ENCODE measurements at places on chromosomes 7 and 10.

DNA sequence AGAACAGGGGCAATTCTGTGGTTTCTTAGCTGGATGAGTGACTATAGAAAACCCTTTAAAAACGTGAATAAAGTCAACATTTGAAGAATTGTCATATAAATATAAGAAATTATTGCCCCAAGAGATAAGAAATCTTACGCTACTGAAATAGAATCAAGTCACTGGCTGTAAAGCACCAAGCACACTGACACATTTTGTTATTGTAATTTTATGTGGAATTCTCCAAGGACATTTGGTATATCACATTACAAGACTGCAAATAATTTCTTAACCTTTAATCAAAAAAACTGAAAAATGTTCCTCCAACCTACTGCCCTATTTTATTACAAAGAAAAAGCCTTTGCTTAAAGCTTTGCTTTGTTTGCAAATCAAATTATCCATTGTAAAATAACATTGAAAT lies 383.3 kb downstream of the IPMK start:
- no peak for DNase-seq

- no peak for DNase-seq
These were observed 121.7 kb downstream of the SORCS3 start for GRCh38 chr10:104762793-104763192.

DNA sequence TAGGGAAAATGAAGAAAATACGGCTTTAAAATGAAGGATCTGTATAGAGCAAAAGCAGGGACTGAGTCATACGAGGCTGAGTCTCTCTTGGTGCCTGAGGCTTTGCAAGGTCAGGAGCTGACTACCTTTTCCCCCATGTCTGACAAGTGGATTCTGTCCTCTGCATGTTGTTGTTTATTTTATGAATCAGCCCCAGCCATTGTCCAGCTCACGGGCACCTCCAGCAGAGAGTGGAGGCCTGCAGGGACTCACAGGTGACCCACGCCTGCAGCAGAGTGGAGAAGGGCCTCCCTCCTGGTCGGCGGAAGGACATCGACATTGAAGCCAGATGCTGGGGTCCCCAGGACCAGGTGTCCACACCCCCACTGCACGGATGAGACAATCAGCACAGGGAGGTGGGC lies 233.9 kb downstream of the WDR37 start:
- DNase-seq: no peak

DNA sequence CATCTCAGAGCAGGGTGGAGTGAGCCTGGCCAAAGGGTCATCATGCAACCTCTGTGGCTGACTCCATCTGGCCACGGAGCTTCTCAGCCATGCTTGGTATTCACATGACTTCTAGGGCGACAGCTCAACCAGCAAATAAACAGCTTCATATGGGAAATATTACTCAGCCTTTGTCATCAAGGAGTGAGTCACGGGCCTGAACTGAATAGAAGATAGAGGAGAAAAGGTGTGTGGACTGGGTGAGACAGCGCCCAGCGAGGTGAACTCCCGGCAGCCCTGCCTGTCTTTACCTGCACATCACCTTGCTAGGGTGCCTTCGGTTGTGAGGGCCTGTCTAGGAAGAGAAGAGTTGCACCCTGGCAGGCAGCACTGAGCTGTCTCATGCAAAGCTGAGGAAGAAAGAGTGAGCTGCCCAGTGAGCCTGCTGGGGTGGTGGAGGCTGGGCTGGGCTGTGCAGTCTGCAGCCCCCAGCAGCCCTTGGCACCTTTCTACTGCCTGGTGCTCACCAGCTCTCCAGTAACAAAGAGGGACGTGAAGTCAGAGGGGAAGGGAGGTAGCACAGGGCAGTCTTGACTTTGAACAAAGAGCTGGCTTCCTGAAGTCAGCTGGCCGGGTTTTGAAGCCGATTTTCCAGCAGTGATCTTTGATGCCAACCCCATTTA lies 114.2 kb downstream of the EGFR start:
- DNase-seq: no peak

DNA sequence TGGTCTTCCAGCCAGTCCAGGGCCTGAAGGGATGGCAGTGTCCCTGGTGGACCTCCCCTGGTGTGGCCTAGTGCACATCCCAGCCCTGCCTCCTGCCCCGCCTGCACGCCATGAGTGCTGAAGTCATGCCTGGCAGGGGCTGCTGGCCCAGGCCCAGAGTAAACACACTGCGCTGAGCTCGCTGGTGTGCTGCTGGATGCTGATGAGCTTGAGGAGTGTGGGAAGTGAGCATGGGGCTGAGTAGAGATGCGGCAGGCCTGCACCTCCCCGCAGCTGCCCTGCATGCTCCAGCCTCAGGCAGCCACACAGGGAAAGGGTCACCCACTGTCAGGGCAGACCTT lies 43.2 kb downstream of the HTRA1 start:
- no peak for DNase-seq

GRCh38 chr7:90178679-90179278 lies 24.5 kb downstream of the STEAP1 start:
- no peak for DNase-seq

GRCh38 chr7:128115821-128116723 lies 84.8 kb upstream of the LRRC4 start:
- DNase-seq: no peak

DNA sequence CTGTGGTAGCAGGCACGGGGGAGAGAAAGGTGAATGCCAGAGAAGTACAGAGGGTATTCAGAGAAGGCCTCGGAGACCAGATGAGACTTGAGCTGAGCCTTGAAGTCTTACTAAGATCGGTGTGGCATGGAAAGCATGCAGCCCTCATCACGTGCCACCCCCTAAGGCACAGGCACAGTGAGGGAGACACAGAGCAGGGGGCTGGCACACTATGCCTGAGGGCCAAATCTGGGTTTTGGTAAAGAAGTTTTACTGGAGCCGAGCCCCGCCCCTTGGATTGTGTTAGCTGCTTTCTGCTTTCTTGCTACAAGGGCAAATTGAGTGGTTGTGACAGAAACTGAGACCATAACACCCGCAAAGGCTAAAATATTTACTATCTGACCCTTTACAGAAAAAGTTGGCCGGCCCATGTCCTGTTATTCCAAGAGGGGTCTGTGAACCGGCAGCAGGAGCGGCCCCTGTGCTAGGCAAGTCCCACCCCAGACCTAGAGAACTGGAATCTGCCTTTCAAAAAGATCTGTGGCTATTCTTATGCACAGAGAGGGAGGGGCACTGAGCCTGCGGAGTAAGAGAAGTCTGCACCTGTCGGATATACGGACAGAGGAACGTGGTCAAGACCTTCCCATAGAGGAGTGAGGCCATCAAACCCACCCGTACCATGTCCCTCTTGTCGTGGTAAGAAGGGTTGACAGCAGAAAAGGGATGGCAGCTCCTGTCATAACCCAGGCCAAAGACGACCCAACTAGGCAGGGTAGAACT lies 109.3 kb upstream of the RHEB start:
- no peak for DNase-seq

- DNase-seq: no peak
These were observed 149.5 kb downstream of the PLCE1 start for GRCh38 chr10:94143261-94143660.

DNA sequence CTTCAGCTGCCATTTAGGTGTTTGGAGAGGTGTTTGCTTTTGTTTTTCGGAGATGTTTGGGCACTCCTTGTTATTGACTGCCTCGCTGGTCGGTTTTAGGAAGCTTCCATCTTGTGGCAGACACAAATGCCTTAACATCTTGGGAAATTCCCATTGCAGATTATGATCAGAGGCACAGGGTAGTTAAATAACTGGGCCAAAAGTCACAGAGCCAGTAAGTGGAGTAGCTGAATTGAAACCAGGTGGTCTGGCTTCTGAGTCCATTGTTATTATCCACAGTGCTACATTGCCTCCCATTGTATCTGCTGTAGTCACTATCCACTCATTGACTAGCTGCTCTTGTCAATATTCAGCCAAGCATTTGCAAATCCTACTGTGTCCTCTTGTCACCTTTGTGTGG lies 138.2 kb upstream of the PLPP4 start:
- no peak for DNase-seq

All from T-helper 9 cell (primary cell).